ENCODE measurements at places on chromosomes 2 and 18.

DNA sequence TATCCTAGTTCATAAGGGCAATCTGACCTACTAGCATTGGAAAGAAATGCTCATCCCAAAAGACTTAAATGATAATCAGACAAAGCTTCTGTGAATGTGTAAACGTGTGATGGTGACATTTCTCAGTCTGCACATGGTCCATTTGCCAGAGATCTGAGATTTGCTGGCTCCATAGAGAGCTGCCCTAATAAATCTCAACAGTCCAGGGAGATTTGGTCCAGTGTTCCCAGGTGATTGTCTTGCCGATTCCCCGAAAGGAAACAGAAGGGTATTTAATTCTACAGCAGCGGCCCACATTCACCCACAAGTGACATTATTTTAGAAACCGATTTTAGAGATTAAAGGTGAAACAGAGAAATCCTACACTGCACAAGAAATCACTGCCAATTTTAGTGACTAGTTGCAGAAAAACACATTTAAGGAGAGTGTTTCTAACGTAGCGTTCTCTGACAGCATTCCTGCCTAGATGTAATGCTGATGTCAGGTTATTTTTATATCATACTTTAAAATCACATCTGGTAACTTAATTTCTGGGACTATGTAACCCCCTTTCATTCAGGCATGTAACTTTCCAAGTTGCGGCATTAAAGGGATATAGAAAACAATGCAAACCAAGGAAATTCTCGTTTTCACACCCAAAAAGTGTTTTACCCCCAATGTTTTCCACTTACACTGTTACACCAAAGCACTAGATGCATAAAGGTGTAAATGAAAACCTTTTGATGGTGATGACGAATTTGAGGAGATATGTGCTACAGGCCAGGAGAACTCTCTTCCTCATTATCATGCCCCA is 231.9 kb upstream of the FN1 start:
- DNase-seq, result no peak

DNA sequence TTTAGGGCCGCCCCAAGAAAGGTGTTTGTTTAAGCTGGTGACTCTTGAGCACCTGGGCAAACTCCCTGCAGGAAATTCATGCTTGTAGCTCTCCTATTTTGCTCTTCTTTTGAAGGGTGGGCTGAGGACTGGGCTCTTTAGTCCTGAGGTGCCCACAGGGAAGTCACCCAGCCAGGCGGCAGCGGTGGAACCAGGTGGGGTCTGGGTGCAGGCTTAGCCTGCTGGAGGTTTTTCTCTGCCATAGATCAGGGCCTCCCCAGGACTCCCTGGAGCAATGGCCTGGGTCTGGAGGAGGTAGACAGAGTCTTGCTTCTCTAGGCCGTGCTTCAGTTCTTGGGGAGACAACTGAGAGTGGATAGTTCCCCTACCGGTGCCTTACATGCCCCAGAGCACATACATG is 99.9 kb downstream of the CLIP4 start:
- DNase-seq, result no peak

DNA sequence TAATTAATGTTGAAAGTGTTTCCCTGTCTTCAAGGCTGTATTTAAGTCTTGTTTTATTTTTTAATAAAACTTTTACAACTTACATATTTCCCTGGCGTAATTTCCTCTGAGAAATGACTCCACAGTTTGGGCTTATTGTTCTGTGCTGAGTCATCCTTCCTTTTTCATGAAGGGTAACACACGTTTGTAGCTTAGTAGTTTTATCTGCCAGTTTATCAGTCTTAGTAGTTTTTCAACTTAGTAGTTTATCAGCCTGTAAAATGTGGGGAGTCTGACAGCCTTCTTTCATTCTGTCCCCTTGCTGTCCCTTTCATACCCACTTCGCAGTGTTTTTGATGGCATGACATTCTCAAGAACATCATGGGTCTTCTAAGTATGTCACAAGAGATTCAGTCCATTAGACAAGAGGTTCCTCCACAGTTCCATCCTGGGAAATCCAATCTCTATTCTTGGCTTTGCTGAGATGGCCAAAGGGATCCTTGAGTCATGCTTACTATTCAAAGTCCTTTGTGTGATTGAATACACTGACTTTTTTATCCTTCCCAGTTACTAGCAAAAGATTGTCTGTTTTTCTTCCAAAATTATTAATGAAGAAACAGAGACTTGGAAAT is 60.0 kb upstream of the SGPP2 start:
- DNase-seq, result no peak

DNA sequence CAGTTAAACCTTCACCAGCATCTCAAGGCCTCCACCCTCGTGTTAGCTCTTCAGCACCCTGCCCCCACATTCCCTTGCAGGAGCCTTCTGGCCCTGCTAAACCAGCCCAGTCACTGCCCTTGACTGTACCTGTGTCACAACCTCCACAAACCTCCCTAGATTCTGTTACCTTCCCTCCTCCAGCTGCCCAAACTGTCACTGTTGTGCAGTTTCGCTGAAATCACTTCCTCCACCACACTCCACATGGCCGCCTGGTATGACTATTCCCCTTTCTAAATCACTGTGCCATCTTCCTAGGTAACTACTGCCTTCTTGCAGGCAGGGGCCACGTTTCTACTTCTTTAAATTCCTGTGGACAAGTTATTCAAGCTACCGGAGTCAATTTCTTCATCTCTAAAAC is 160.2 kb downstream of the GALNT14 start:
- no peak for DNase-seq

DNA sequence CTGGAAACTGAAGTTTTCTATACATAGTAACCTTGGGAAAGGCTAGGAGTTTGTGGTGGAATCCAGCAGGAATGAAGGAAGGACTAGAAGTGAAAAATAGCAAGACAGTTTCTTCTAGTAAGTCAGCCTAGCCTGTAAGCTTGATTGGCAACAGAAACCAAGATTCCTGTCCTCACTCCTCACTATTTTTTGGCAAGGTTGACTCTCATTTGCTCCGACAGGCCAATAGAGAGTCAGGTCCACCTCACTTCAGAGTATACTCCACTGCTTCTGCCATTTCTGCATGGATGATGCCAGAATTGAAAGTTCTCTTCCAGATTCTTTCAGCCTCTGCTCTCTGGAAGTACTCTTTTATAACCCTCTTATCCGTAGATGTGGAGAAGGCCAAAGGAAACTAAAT is 352.4 kb downstream of the ZNF516 start:
- no peak for DNase-seq
